ENCODE measurements at places on chromosomes 1 and 21.

DNA sequence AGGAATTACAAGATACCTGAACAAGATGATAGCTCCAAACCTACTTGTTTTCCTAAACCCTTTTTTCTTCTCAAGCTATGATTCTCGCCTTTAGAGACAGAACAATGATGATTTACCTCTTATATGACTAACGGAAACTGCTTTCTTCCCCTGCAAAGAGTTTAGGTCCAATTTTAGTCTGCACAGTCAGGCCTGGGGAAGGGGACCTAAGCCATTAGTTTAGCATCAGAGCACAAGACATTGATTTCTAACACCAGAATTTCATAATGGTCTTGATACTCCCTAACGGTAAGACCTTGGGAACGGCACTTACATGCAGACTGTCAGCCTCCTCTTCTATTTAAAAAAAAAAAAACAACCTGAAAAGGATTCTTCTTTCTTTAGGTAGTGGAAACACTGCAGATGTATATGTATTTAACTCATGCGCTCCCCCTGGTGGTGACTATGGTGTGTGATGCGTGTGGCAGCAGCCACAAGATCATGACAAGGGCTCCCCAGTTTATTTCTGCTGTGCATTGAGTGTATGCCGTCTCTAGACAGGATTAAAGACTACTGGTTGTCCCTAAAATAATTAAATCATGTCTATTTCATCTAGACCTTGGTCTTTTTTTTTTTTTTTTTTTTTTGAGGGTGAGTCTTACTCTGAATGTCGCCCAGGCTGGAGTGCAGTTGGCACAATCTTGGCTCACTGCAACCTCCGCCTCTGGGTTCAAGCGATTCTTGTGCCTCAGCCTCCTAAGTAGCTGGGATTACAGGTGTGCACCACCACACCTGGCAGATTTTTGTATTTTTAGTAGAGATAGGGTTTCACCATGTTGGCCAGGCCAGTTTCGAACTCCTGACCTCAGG, 37.3 kb upstream of the TMEM222 start:
- DNase-seq, result peak; percentile 82

DNA sequence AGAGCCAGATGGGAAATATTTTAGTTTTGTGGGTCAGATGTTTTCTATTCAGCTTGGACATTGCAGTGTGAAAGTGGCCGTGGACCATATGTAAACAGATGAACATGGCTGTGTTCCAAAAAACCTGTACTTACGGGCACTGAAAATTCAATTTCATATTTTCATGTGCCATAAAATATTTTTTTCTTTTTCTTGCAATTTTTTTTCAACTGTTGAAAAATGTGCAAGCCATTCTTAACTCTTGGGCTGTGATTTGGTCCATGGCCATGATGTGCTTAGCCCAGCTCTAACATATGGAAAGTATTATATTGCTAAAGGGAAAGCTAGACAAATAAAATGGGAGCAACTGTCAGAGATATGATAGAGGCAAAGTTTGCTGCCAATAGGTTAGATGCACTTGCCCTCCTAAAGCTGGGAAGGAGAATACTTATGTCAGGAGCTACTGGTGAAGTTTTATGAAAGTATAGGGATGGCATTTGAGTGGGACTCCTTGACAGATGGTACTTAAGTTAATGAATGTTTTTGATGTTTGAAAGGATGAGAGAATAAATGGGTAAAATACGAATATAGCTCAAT, 240.3 kb downstream of the RYR2 start:
- DNase-seq, result no peak

DNA sequence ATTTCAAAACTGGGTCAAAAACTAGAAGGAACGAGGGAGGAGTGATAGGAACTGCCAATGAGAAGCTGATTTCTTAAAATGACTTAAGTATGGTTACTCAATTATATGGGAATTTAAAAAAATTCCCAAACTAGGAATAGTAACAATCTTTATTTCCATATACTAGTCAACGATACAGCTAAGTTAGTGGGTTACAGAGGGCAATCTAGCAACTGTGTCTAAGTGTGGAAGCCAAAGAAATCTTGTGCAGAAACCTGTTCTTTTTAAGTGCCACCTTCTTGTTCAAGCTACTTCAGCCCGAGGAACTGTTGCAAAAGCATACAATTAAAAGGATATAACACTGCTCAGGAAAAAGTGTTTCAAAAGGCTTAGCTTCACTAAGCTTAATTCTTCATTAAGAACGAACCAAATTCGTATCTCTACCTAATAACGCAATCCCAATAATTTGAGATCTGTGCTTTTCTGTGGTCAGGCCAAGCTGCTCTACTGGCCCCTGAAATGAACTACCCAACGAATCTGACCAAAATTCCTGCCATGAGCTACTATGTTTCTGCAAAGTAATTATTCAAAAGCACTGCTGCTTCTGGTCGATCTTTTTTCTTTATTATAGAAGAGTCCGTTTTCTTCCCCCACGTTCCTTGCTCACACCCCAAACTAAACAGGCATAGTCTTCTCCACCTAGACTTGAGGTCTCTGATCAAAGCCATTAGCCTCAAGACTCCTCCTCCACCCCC, 1.8 kb downstream of the USP24 start:
- no peak for DNase-seq

- DNase-seq, result no peak
Observed at GRCh38 chr1:71944006-71944405, 338.3 kb downstream of the NEGR1 start.

DNA sequence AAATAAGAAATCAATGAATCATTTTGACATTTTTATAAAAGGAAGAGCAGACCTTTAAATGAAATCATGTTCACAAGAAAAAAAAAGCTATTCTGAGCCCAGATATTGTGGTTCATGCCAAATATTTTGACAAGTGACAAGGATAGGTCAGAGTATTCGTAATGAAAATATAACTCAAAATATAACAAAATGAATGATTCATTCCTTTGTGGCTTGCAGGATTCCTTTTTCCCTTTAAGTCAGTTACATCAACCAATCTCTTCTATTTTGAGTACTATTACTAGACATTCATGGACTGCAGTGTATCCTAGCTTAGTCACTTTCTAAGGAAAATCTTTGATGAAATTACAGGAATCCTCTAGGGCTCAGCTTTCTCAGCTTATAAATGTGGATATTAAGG, 188.7 kb downstream of the COL11A1 start:
- peak; percentile 50 for DNase-seq

GRCh38 chr1:198699167-198700015, 60.6 kb downstream of the PTPRC start:
- peak; percentile 41 for DNase-seq

DNA sequence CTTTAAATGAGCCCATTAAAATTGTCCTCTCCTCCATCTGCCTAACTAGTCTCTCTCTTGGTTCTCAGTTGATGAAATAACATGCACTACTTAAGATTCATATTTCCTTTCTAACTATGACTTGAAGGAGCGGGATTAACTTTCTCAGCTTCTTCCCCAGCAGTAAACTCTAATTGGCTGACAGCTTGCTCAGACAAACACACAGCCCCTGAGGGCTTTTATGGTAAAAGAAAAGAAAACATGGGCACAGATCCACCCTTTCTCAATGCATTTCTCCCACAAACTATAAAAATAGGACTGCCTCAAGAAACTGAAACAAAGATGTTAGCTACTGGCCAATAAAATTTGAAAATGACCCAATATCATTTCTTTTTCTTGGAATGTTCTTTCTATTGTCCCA, 703.1 kb downstream of the ADGRL2 start:
- peak; percentile 37 for DNase-seq

DNA sequence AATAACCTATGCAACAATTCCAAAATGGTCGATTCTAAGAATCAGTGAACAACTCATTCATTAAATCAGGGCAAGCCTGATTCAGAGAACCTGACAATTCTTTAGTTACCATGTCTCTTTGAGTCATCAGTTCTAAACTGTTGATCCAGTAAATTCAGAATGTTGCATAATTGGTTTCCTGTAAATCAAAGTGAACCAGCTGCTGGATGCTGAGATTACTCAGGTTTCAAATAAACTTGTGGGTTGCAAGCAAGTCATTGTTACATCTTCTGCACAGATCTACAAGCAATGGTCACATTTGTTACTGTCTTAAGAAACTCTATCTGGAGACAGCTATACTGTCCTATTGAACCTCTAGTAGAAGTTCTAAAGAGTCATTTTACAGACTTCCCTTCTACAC, 16.5 kb downstream of the PLA2G2D start:
- peak; percentile 77 for DNase-seq

GRCh38 chr1:98103617-98104285, 182.9 kb upstream of the DPYD start:
- DNase-seq, result peak; percentile 51

GRCh38 chr1:47181955-47182675, 7.7 kb downstream of the PDZK1IP1 start:
- peak; percentile 65 for DNase-seq
